ENCODE measurements at places on chromosomes 5 and 9. TPM values are rescaled to one million over a fixed set of nuclear protein-coding genes. Genes with fewer than 3 reads are reported as not detected.

DNA sequence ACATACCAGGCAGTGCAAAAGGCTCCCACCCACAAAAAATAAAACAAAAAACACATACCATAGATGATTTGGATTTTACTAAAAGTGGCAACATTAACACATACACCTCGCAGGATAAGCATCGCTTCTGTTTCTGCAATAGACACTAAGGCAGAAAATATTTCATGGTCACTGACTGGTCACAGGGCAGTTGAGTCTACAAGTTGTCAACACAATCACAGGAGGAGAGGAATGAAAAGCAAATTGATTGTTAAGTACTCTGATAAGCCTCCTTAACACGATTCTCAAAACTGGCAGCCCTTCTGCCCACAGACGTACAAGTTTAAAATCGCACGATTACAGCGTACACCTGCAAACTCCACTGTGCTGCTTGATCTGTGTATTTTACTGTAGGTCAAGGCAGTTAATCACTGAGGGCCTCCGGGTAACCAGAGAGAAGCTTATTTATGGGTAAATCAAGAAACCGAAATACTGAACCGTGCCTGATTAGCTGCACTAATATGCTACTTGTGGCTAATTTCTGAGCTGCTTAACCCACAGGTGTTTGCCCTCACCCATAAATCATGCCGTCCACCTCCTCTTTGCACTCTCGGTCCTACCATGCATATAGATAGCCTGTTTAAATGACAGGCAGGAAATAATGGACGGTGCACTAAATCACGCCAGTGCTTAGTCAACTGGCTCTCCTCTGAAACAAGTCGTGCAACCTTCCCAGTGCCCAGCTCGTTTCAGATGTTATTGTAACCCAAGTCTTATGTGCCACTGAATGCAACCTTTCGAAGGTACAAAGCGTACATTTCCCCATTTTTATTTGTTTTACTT lies 659.4 kb upstream of the ADAMTS16 start:
- peak; percentile 84 for DNase-seq

DNA sequence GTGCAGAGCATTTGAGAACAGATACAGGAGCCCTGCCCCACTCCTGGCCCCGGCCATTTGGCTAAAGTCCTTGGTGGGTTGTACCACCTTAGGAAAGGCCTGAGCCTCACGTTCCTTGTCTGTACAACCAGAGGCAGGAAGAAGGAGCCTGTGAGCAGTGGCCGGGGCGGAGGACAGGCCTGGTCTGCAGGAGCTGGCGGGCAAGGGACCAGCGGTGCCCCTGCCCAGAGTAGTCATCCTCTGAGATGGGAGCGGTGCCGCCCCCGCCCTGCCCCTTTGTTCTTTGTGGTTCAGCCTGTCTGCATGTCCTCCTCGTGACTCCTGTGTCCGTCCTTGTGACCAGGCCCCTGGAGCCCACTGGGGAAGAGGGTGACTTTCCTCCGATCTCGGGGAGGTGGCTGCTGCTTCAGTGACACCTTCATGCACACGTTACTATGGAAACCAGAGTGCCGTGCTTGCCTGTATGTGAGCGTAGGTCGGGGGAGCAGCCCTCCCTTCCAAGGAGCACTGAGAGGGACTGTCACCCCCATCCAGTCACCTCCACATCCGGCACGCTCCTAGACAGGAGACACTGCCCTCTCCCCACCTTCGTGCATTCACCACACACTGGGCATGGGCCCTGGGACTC lies 42.9 kb downstream of the UNC5A start:
- DNase-seq, result no peak

- DNase-seq, result no peak
Observed at GRCh38 chr5:126000507-126000906, 422.7 kb upstream of the GRAMD2B start.

DNA sequence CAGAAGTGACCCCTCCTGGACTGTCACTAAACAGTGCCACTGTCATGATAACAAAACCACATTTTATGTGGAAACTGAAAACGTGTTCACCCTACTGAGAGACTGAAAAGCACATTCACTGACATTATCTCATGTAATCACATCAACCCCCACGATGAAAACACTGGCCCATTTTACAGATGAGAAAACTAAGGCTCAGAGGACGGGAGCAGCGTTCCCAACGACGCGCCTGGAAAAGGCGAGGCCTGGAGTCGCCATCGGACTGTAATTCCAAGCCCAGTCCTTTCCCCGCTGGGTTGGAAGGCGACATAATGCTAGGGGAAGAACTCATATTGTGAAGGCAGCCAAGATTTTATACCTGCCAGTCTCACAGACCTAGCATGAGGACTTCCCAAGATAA lies 140.0 kb downstream of the ADAMTS2 start:
- no peak for DNase-seq

GRCh38 chr5:43357878-43358281 lies 44.7 kb upstream of the HMGCS1 start:
- peak; percentile 33 for DNase-seq

The SLC23A1 gene
- 15.0 TPM for polyA plus RNA-seq

The ZNF483 gene
- 1.9 TPM for polyA plus RNA-seq

GRCh38 chr5:57277085-57277484 lies 103.2 kb downstream of the GPBP1 start:
- DNase-seq, result no peak

The TNC gene
- polyA plus RNA-seq, result 326 TPM
